Breast epithelium (tissue), 4 donors: ENCODE measurements at places on chromosomes 7 and 10. TPM values are rescaled to one million over a fixed set of nuclear protein-coding genes. Genes with fewer than 3 reads are reported as not detected.

Gene CDHR1
- 0.15 TPM for total RNA-seq

Gene GSDME
- total RNA-seq: 33.5 TPM

Gene ATG9B
- not detected for total RNA-seq

Gene ETV1
- total RNA-seq: 10.1 TPM

Gene BMS1
- total RNA-seq: 17.3 TPM

DNA sequence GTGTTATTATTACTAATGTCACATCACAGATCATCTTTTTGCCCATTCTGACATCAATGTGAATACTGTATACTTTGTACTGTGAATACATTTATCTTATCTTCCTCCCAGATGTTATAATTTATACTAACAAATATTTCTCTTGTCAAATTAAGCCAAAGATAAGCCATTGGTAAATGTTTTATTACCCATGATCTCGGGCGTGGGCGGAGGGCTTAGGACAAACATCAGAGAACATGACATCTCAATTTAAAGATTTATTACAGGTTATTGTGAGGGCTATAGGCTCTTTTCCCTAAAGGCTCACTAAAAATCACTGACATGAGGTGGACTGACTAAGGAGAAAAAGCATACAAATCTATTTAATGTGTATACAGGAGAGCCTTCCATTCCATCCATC lies 58.2 kb upstream of the DGKB start:
- H3K27me3 ChIP-seq: no peaks in the 10 kb centered on the region
- H3K27ac ChIP-seq: no peak overlapping the region
- DNase-seq: no peak
- no peak overlapping the region for H3K4me3 ChIP-seq
- no peaks in the 10 kb centered on the region for H3K4me1 ChIP-seq

DNA sequence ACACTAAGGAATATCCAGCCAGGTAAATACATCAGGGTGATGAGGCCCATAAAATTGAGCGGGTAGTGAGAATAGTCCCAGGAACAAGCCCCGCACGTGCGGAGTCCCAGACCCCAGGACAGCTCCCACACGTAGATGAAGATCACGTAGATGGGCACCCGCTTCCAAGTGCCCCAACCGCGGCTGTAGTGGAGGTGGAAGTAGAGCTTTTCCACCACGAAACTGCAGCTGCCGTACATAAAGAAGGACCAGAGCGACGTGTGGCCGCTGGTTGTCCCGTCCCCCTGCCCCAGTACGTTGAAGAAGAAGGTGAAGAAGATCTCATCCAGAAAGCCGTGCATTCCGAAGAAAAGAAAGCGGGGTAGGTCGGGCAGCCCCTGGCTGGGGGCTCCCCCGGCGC lies 948 bp downstream of the TMEM229A start:
- no peak for DNase-seq
- no peak overlapping the region for H3K27ac ChIP-seq
- H3K4me3 ChIP-seq: peak overlapping the region; percentile 65
- peaks cover 3% of the 10 kb centered on the region for H3K27me3 ChIP-seq
- no peaks in the 10 kb centered on the region for H3K36me3 ChIP-seq

DNA sequence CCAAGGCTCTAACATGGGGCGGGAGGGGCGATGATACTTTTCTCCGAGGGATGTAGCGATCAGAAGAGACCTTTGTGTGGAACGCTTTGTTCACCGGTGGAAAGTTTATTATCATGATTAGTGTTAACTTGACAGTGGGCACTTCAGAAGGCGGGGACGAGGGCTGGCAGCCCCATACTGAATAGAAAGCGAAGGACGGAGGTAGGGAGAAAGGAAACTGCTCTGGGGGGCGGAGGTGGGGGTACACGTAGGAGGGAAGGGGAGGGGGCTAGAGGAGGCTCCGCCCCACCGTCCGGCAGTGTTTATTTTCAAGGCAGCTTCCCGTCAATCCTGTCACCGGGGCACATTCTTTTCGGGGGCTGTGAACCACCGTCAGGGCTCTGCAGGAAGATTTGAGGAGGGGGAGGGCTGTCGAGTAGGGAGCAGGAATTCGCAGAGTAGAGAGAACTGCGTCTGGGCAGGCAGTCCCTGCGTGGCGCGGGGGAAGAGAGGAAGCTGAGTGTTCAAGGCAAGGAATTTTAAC lies 9.4 kb upstream of the NKX2-3 start:
- H3K27ac ChIP-seq: no peak overlapping the region
- H3K4me1 ChIP-seq: no peaks in the 10 kb centered on the region
- H3K4me3 ChIP-seq: no peak overlapping the region
- no peaks in the 10 kb centered on the region for H3K36me3 ChIP-seq

GRCh38 chr7:130945411-130945811 lies 211.4 kb upstream of the KLF14 start:
- peak overlapping the region; percentile 94 for H3K27ac ChIP-seq
- no peaks in the 10 kb centered on the region for H3K36me3 ChIP-seq
- H3K27me3 ChIP-seq: no peaks in the 10 kb centered on the region
- H3K4me3 ChIP-seq: no peak overlapping the region
- DNase-seq: no peak

- no peaks in the 10 kb centered on the region for H3K36me3 ChIP-seq
- DNase-seq: no peak
- H3K4me1 ChIP-seq: no peaks in the 10 kb centered on the region
- no peak overlapping the region for H3K27ac ChIP-seq
- H3K27me3 ChIP-seq: peaks cover 46% of the 10 kb centered on the region
These were observed 2.9 kb downstream of the LRRTM3 start for GRCh38 chr10:66928776-66929175.

DNA sequence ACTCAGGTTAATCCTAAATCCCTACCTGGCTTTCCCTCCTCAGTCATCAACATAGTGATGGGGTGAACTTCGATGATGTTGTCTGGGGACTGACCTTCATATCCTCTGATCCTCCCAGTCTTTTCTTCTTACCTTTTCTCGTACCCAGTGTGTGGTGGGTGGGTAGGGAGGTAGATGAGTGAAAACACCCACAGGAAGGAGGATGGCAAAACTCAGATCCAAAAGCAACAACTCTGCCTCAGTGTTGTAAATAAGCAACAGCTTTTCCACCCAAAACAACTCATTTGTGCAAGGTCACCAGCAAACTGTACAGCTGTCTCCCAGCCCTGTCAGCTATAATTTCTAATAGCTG lies 38.6 kb downstream of the VOPP1 start:
- DNase-seq: no peak
- H3K4me1 ChIP-seq: no peaks in the 10 kb centered on the region
- no peak overlapping the region for H3K27ac ChIP-seq

DNA sequence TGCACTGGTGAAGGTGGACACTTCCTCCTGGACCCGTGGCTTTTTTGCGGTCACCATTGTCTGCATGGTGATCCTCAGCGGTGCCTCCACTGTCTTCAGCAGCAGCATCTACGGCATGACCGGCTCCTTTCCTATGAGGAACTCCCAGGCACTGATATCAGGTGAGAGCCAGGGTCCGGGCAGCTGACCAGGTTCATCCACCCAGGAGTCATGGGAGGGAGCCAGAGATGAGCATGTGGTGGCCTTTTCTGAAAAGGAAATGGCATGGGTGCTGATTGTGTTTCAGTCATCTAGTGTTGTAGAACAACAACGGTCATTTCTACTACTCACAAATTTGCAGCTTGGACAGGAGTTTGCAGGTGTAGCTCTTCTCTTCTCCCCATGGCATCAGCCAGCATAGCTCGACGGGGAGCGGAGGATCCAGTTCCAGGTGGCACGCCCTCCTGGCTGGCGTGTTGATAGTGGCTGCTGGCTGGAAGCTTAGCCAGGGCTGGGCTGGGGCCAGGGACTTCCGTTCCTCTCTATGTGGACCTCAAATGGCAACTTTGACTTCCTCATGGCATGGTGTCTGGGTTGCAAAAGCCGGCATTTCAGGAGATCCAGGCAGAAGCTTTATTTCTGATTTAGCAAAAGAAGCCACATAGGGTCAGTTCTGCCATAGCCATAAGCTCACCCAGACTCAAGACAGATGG lies 32.7 kb downstream of the SLC29A3 start:
- no peaks in the 10 kb centered on the region for H3K36me3 ChIP-seq
- H3K27ac ChIP-seq: no peak overlapping the region
- no peak for DNase-seq
- H3K4me1 ChIP-seq: no peaks in the 10 kb centered on the region

GRCh38 chr7:1811850-1812508 lies 141.9 kb downstream of the ELFN1 start:
- DNase-seq: no peak
- no peak overlapping the region for H3K4me3 ChIP-seq
- H3K27ac ChIP-seq: no peak overlapping the region
- H3K36me3 ChIP-seq: no peaks in the 10 kb centered on the region

- no peak for DNase-seq
- no peak overlapping the region for H3K4me3 ChIP-seq
- no peak overlapping the region for H3K27ac ChIP-seq
- H3K36me3 ChIP-seq: no peaks in the 10 kb centered on the region
- no peaks in the 10 kb centered on the region for H3K4me1 ChIP-seq
These were observed 277.7 kb upstream of the KAT6B start for GRCh38 chr10:74548676-74549075.

GRCh38 chr7:156832195-156832877 lies 60.6 kb downstream of the LMBR1 start:
- H3K4me1 ChIP-seq: no peaks in the 10 kb centered on the region
- no peak for DNase-seq
- no peaks in the 10 kb centered on the region for H3K36me3 ChIP-seq
- H3K4me3 ChIP-seq: no peak overlapping the region
- no peak overlapping the region for H3K27ac ChIP-seq

- H3K36me3 ChIP-seq: no peaks in the 10 kb centered on the region
- no peak overlapping the region for H3K4me3 ChIP-seq
- no peaks in the 10 kb centered on the region for H3K27me3 ChIP-seq
- H3K27ac ChIP-seq: no peak overlapping the region
- DNase-seq: no peak
- no peaks in the 10 kb centered on the region for H3K4me1 ChIP-seq
These were observed 16.3 kb downstream of the SEPTIN7 start for GRCh38 chr7:35817181-35817580.
